HT1080 (cell line): ENCODE measurements at places on chromosomes 4 and X. TPM values are rescaled to one million over a fixed set of nuclear protein-coding genes. Genes with fewer than 3 reads are reported as not detected.
A peak's percentile ranks its signal among the peaks of the same experiment; 100 is the strongest.

GRCh38 chr4:75845992-75846391 lies 56.3 kb downstream of the PPEF2 start:
- no peak for DNase-seq

DNA sequence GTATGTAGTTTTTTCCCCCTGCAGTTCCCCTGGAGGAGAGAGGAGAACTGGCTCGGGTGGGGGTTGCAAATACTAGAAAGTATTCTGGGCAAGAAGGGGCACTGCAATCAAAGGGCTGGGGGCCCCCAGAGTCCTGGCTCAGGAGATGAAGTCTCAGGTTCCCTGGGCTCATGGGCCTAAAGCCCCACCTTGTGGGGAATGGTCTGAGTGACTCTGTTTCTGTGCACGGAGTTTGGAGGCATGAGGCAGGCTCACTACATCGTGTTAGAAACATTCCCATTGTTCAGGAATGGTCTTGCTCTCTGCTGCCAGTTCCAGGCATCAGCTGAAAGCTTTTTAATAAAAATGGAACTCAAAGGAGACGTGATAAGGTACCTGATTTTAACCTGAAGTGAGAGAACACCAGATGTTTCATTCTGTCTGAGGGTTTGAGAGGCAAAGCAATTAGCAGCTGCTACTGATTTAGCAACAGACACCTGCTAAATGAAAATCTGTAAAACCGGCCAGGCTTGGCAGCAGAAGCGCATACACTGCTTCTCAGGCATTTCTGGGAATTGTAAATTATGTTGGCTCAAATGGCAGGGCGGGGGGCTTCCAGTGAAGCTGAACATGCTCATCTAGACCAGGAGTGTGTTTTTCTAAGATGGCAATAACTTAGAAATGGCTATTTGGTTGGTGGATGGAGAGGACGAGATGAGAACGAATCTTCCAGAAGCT lies 122.7 kb downstream of the TMEM164 start:
- DNase-seq, result no peak

The USP27X gene
- 1.4 and 1.9 TPM in 2 replicates for total RNA-seq

The RBM46 gene
- not detected in 2 replicates for total RNA-seq

GRCh38 chrX:21166272-21166982 lies 207.8 kb upstream of the CNKSR2 start:
- peak; percentile 50 for DNase-seq

The SERPINA7 gene
- total RNA-seq, result not detected in 2 replicates

The MAGEE1 gene
- 0.73 and 1.2 TPM in 2 replicates for total RNA-seq

GRCh38 chr4:87144356-87144755 lies 76.1 kb downstream of the KLHL8 start:
- no peak for DNase-seq

DNA sequence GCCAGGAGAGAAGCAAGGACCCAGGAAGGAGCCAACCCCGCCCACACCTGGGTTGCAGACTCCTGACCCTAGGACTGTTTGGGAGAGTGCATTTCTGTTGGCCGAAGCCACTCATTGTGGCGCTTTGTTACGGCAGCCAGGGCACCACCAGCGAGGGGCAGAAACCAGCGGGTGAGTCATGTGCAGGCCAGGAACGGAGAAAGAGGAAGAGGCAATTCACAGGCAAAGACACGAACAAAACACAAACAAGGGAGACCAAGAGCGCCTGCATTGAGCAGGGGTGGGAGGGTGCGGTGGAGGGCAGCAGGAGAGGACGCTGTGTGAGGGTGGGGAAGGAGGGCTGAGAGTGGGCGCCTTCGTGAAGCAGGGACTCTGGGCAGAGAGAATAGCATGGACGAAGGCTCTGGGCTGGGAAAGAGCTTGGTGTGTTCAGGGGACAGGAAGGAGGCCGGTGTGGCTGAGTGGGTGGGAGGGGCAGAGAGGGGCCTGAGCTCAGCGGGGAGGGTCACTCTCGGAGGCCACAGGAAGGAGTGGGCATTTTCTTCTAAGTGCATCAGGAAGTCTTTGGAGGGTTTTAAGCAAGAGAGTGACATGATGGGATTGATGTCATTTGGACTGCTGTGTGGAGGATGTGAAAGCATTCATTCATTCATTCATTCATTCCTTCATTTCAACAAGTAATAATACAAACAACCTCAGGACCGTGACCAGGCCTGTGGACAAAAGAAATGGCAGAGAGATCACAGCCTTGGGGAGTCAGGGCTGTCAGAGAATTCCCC lies 12.2 kb upstream of the WFS1 start:
- DNase-seq, result peak; percentile 55

DNA sequence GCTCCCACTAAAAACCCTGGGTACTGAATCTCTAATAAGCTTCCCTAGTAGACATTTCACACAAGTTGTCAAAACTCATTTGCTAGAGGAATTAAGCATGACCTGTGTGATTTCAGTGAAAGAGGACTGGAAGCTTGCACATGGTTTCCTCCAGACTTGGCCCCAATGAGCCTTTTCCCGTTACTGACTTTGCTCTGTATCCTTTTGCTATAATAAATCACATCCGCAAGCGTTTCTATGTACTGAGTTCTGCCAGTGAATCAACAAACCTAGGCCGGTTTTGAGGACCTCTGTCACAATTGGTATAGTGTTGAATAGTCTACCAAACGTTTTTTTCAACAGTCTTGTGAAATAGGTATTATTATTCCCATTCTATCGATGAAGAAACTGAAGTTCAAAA lies 8.2 kb downstream of the ATP11C start:
- DNase-seq, result no peak

The ASMT gene
- 0.32 TPM in 1 of 2 replicates, not detected in the other for total RNA-seq

DNA sequence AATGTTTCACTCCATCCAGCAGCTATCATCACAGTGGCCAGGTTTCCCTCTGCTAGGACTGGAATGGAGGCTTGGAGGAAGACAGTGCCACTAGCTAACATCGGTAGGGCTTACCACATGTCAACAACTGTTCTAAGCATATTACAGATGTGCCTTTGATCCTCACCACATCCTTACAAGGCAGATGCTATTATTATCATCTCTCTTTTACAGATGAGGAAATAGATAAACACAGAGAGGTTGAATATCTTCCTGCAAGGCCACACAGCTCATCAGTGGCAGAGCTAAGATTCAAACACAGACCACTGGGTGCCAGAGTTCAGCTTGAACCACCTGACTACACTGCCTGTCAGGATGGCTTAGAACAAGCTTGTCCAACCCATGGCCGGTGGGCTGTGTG lies 47.4 kb downstream of the MAMLD1 start:
- no peak for DNase-seq

DNA sequence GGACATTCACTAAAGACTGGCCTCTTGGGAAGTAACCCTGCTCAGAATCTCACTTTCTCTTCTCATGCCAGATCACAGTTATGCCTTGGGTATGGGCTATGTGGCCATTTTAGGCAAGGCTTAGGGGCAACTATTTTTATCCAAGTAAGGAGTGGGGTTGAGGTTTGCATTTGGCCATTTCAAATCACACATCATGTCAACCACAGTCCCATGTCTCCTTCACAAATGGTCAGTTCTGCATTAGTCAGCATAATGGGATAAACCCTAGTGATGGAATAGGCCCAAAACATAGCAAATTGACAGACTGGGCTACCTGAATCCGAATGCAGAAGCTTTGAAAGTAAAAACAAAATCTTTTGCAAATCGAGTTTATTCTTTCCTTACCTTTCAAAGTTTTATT lies 827 bp upstream of the RTL3 start:
- DNase-seq, result no peak

- no peak for DNase-seq
Measured at GRCh38 chrX:28966331-28966730, 379.1 kb downstream of the IL1RAPL1 start.

DNA sequence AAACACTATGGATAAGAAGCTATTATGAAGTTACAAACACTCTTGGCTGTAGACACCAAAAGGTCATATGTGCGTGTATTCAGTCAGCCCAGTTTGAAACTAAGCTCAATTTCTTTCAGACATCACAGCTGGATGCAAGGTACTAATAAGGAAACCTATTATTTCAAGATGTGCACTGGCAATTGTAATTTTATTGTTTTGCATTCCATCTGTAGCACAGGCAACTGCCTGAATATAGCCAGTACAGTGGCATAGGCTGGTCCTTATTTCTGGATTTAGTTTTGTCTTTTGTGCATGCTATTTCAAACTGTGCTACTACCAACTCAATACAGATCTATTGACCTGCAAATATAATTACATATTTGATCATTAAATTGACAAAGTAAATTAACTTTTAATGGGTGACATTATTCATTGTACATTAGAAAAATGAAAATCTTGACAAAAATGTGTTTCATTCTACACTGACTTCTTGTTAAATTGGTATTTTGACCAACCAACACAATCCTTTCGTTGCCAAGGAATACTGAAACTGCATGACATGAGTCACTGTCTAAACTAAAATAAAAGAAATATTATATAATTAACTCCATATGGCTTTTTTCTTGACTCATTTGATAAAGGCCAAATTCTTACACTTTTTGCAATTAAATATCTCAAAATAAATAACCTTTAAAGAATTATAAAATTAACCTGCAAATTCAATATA lies 594.3 kb upstream of the ADGRL3 start:
- DNase-seq, result no peak

The ARHGEF6 gene
- 3.2 and 3.5 TPM in 2 replicates for total RNA-seq

DNA sequence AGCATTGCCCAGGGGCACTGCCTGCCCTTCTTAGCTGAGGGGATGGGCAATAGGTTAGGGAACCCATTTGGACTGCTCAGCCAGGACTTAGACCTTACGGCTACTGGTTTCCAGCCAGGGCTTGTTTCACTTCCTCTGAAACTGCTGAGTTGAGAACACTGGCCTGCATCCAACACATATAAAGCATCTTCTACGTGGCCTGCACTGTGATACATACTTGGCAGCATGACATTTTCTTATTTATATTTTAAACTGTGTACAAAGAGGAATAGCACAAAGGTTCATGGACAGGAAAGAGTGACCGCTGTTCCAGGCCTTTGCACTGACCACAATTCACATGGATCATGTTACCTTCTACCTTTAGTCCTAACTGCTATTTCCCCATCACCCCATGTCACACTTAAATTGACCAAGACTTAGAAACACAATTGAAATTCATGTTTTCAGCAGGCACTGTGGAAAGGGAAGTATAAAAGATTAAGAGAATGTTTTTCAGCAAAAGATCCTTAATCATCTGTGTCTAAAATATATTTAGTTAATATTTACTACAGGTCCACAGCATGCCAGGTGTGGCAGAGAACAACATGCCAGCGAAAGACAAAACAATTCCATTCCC lies 43.7 kb downstream of the NLGN4X start:
- peak; percentile 0 for DNase-seq

DNA sequence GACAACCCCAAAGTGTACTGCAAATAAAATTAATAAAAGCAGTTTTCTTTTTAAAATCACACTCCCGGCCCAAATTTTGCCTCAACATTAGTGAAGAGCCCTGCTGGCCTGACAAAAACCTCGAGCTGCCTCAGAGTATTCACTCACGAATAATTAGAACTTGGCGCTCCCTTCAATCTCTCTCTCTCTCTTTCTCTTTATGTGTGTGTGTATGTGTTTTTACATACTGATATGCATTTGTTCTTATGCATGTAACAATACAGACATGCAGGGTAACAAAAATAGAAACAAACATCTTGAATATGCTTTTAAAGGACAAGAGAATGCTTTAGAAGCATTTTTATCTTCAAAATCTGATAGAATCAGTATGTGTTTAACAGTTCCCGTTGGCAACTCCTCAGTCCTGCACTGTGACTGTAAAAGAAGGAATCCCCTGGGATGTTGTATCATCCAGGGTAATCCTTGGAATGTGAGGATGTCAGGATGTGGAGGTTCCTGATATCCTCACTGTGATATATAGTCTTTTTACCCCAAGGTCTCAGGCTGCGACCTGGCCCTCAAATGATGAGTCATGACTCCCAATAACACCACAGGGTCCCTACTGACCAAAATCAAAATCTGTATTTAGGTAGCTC lies 53.0 kb downstream of the PTCHD1 start:
- no peak for DNase-seq

DNA sequence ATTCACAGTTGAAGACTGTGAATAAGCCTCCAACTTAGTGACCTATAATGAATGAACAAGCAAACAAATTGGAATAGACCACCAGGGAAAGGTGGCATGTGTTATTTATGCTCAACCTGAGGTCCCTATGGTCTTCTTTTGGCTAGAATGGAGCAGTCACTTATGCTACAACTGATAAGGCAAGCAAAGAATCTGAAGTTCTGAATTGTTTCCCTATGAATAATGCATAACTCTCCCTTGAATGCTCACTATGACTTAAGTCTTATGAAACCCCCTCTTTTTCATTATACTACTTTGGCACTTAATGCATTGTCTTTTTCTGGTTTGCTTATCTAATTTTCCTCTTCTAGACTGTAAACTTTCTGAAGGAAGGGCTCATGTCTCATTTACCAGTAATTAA lies 2.6 kb downstream of the GIMD1 start:
- DNase-seq, result no peak

The DIPK2B gene
- 0.10 TPM in 1 of 2 replicates, not detected in the other for total RNA-seq

- peak; percentile 90 for DNase-seq
Measured at GRCh38 chrX:154603438-154604430, 15.3 kb downstream of the CTAG1B start.

GRCh38 chr4:3115637-3116270 lies 41.3 kb downstream of the HTT start:
- DNase-seq, result no peak

GRCh38 chr4:3605491-3605890 lies 73.3 kb upstream of the LRPAP1 start:
- no peak for DNase-seq

The CLDN34 gene
- total RNA-seq, result not detected in 2 replicates

GRCh38 chr4:153934688-153935017 lies 145.8 kb upstream of the SFRP2 start:
- DNase-seq, result no peak

The YY2 gene
- total RNA-seq, result 1.0 and 1.7 TPM in 2 replicates

- no peak for DNase-seq
Measured at GRCh38 chr4:19748519-19749479, 502.9 kb upstream of the SLIT2 start.

The MAGED4B gene
- total RNA-seq, result 1.9 and 5.3 TPM in 2 replicates

GRCh38 chr4:86991994-86992393 lies 57.2 kb downstream of the AFF1 start:
- DNase-seq, result no peak

DNA sequence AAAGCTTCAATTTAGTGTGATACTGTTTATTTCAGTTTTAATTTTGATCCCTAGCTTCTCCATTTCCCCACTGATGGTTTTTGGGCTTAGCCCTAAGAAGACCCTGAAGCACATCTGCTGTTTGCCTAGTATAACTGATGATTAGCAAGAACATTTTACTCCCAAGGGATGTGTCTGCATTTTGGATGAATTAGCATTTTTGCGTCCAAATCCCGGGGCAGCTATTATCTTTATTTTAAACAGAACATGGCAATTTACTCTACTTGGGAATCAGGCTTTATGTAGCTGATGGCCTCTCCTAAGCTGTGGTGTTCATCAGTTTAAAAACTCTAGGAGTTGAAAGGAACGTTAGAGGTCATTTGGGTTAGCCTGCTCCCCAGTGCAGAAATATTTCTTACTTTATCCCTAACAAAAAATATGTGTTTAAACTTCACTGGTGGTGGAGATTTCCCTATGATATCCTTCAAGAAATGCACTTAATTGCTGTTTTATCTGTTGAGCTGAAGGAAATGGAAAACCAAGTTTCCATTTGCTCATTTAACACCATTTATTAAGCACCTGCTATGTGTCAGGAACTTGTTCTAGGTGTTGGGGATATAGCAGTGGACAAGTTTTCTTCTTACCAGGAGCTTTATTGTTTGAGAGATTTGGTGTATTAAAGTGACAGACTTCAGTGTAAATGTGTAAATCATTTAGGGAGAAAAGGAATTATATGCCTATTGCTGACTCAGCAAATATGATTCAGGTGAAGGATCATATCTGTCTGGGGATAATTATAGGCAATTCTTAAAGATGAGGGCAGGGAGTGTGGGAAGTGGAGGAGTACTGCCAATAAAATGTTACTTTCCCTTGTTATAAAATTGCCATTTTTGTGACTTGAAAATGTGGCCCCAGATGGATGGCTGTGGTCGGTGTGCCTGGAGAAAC lies 3.4 kb downstream of the SEPTIN11 start:
- no peak for DNase-seq
